Cardiac ventricle fibroblast (primary cell): ENCODE measurements at places on chromosomes 16 and 17. TPM values are rescaled to one million over a fixed set of nuclear protein-coding genes. Genes with fewer than 3 reads are reported as not detected.

CFAP97D1 gene
- total RNA-seq: 0.20 TPM in 1 of 2 replicates, not detected in the other

KRTAP3-2 gene
- total RNA-seq: not detected in 2 replicates

PYY gene
- total RNA-seq: not detected in 2 replicates

EIF3C gene
- total RNA-seq: 304 and 379 TPM in 2 replicates

FKBP10 gene
- 395 and 437 TPM in 2 replicates for total RNA-seq

ASIC2 gene
- total RNA-seq: not detected in 2 replicates

CD300A gene
- not detected in 2 replicates for total RNA-seq

GAST gene
- total RNA-seq: not detected in 2 replicates

PIPOX gene
- total RNA-seq: 0.24 TPM in 1 of 2 replicates, not detected in the other

INPP5K gene
- 27.1 and 36.2 TPM in 2 replicates for total RNA-seq

FBXW10 gene
- total RNA-seq: 0.10 TPM in 1 of 2 replicates, not detected in the other
